Memory B cell (primary cell): ENCODE measurements at places on chromosomes 4 and X.

DNA sequence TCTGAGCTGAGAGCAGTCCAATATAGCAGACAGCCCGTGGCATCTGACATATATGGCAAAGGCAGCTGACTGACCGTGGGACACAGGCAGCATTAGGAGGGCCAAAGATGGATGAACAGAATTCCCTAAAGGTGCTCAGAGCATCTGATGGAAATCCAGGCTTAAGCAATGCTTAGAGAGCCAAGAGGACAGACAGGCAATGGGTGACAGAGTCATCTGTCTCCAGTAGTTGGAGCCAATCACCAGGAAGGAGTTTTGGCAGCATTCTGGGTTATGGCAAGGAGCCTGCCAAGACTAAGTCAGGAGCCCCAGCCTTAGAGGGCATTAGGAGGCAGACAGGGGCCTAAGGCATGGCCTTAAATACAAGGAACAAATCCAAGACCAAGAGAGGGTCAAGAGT is 153.3 kb upstream of the USP9X start:
- no peak for DNase-seq

GRCh38 chrX:40563784-40564183 is 17.0 kb upstream of the ATP6AP2 start:
- DNase-seq = no peak

DNA sequence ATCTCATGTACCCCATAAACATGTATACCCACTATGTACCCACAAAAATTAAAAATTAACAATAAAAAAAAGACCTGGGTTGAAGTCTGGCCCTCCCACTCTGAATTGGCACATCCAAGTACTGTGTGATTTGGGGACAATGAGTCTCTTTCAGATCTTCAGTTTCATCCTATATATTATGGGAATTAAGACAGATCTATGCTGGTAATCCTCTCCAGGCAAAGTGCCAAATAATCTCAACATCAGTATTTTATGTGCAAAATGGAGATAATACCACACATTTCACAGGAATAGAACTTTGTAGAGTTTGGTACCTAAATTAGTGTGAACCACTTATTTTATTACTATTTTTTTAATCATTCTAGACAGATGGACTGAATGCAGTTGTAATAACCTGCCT is 11.0 kb upstream of the SCD5 start:
- DNase-seq = no peak

GRCh38 chrX:8089141-8089540 is 81.9 kb downstream of the VCX2 start:
- no peak for DNase-seq

DNA sequence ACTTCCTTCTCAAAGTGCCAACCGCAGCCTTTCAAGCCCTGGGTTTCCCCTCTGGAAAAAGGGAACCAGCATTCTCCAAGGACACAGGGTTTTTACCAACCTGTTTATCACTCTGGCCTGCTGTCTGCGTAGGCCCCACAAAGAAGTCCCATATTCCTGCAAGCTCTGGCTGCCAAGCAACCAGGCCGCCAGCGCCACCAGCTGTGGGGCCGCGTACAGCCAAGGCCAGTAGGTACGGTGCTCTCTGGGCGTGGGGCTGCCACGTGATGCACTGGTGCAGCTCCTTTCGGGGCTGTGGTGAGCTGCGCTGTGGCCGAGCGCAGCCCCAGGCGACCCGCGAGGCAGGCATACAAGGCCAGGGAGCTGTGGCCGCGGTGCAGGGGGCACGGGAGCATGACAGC is 22.1 kb downstream of the LUZP4 start:
- no peak for DNase-seq

DNA sequence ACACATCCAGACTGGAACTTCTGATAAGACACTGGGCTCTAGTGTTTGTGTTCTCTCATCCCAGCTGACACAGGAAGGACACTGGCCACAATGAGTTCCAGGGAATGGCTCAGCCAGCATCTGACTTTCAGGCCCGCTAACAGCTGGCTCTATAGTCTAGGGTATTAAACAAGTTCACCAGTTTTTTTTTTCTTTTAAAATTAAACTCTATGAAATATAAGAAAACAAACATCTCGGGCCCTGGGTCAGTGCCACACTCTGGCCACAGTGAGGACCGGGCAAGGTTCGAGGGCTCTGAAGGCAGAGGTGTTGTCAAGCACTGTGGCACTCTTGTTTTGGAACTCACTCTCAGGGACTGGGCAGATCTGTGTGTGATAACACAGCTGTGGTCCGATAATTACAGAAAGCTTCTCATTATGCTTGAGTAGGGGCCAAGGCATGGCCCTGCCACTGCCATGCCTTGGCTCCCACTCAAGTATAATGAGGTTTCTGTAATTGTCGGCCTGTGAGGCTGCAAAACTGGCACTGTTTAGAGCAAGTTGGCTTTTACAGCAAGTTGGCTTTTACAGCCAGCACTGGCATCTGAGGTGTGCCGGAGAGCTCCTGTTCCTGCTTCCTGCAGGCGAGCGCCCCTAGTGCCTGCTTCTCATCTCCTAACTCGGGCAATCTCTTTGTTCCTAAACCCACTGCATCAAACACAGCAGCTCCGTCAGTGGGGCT is 62.8 kb downstream of the PPP1R2C start:
- DNase-seq = no peak

- peak; percentile 8 for DNase-seq
Observed at GRCh38 chr4:173526724-173527102, 3.3 kb downstream of the HAND2 start.

DNA sequence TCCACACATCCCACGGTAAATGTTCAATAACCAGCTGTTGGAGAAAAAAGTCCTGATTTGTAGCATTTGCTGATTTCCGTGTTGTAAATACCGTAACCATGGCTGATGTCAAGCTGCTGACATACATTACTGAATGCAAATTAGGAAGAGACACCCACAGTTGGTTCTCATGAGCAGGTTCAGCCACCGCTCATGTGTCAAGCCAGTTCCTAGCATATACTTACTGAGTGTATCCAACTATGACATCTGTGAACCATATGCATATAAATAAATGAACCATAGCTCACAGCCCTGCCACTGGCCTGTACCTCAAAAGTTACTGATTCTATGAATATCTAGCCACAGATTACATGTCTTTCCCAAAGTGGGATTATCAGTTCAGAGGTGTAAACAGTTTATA is 29.5 kb downstream of the FHDC1 start:
- DNase-seq = no peak

DNA sequence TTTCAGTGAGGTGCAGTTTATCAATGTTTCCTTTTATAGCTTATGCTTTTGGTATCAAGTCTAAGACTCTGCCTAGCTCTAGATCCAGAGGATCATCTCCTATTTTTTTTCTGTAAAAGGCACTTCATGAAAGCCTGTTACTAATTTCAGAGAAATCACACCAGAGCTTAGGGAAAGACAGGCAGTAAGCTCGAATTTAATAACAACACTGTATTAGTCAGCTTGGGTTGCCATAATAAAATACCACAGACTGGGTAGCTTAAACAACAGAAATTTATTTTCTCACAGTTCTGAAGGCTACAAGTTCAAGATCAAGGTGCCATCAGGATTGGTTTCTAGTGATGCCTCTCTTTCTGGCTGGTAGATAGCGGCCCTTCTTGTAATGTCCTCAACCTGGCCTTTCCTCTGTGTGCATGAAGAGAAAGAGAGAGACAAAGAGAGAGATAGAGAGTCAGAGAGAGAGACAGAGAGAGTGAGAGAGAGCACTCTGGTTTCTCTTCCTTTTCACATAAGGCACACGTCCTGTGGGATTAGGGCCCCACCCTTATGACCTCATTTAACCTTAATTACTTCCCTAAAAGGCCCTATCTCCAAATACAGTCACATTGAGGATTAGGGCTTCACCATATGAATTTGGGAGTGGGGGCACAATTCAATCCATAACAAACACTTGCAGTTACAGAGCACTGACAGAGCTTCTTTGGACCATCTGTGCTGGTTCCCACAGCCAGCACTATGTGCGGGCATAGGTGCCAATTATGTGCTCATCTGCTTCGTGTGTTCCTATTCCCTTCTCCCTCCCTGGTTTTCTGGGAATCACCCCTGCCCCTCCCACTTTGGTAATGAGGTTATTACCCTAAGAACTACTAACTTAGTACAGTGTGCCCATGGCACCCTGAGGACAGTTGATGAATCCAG is 114.8 kb upstream of the MED14 start:
- DNase-seq = no peak

DNA sequence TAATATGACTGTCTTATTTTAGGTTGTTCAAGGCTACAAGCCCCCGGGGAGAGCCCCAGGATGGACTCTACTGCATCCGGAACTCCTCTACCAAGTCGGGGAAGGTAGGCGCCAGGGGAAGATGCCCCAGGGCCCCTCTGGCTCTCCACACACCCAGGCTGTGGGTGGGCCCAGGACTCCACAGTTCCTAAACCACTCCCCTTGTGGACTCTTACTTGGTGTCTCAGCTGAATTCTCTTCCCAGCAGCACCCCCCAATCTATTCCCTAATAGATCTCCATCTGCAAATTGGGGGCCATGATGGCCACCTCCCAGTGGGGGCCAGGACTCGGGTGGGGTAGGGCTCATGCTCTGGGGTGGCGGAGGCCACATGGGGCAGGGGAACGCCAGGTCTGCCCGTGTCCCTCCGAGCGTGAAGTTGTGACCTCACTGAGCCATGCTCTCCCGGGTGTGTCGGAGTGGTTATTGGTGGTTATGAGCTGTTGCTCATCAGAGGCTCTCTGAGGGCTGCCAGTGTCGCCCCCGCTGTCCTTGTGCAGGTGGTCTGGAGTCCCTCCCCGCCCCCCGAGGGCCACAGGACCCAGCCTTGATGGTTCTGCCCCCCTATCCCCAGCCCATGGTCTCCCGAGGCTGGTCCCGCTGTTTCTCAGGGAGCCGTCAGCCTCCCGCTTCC is 11.2 kb upstream of the ADD1 start:
- DNase-seq = peak; percentile 82

GRCh38 chr4:118762730-118763477 is 73.0 kb downstream of the SEC24D start:
- no peak for DNase-seq

GRCh38 chr4:40916880-40917279 is 167.1 kb downstream of the NSUN7 start:
- no peak for DNase-seq
